Esophagus squamous epithelium (tissue), 5 donors: ENCODE measurements at places on chromosomes 7 and 10.

GRCh38 chr7:620885-621284 lies 101.2 kb upstream of the PDGFA start:
- no peak for DNase-seq

DNA sequence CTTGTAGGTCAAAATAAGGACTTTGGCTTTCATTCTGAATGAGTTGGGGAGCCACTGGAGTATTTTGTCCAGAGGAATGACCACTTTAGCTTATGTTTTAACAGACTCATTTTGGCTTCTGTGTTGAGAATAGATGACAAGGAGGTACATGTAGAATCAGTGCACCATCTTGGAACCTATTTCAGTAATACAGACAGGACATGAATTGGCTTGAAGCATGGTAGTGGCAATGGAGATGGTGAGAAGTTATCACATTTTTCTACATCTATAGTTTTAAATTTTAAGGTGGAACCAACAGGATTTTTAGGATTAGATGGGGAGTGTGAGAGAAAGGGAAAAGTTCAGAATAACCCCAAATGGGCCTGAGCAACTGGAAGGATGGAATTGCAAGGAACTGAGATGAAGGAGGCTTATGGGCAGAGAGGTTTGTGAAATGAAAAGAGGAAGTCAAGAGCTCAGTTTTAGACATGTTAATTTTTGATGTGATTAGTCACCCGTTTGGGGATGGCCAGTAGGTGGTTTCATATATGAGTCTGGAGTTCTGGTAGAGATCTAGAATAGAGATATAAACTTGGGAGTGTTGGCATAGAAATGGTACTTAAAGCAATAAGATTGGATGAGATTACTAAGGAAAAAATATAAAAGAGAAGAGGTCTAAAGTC lies 89.2 kb upstream of the JAZF1 start:
- no peak for DNase-seq

DNA sequence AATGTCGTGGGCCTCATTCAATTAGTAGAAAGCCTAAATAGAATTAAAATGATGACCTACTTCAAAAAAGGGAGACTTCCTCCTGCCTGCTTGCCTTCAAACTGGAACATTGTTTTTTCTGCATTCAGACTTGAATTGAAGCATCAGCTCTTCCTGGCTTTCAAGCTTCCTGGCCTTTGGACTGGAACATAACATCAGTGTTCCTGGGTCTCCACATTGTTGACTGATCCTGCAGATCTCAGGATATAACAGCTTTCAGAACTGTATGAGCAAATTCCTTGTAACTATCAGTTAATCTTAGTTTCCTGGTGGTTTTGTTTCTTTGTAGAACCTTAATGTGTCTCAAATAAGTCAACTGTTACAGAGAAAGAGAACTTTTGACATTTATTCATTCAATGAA lies 18.6 kb downstream of the MAGI2 start:
- no peak for DNase-seq

DNA sequence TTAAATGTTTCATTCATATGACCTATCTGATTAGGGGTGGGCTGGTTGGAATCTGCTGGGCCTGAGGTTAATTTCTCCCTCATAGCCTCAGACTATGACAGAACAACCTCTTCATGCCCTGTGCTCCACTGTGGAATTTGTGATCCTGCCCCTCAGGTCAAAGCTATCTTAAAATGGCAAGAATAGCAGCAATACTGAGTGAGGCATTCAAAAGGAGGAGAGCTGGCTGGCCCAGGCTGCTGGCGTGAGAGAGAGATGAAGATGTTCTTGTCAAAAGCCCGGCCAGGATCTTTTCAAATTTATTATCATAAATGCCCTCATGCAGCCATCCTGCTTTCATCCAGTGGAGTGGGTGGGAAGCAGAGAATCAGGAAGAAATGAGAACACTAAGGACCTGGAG lies 41.8 kb upstream of the PLCE1 start:
- DNase-seq = no peak

DNA sequence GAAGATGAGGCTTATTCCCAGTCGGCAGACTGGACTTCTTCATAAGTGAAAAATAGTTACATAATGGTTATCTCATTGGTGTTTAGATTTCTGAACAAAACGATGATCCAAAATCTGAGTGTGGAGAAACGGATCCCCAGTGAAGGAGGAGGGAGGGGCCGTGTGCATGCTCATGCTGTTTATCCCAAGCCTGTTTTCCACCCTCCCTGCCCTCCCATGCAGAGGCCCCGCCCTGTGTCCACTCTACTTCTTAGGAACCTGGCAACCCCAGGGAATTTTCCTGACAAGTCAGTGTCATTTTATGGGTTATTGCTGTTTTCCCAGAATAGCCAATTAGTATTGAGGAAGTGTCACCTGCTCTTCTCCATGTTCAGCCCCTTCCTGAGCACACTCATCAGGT lies 174.0 kb downstream of the CELF2 start:
- DNase-seq = no peak

GRCh38 chr10:118102121-118102520 lies 55.4 kb upstream of the RAB11FIP2 start:
- DNase-seq = no peak

DNA sequence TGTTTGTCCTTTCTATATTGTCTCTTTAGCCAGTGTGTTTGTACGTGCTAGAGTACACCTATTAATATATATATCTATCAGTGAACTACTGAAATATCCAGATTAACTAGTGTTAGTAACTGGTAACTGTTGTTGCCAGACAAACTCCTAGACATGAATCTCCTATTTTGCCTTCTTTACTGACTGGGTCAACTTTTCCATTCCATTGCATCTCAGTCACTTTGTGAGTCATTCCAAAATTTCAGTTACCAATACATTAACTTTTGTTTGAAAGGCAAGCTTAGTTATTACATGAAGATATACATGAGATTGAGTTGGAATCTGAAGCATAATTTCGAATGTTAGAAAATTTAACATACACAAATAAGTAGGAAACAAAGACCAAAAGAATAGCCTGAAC lies 51.4 kb downstream of the BTAF1 start:
- DNase-seq = no peak

DNA sequence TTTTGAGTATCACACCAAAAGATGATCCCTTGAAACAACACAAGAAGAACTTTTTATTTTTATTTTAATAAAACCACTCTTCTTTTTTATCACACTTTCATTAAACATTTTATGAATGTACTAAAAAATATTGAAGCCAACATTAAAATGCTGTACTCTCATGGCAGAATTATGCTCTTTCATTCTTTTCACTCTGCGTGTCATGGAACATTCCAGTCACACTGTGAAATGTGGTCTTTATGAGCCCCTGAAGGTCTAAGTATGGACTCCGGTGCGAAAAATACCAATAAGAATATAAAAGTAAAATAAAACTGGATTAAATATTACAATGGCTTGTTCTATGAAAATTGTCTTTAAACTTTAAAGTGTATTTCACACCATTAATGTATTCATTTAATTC lies 148.4 kb downstream of the TMEM26 start:
- DNase-seq = no peak

DNA sequence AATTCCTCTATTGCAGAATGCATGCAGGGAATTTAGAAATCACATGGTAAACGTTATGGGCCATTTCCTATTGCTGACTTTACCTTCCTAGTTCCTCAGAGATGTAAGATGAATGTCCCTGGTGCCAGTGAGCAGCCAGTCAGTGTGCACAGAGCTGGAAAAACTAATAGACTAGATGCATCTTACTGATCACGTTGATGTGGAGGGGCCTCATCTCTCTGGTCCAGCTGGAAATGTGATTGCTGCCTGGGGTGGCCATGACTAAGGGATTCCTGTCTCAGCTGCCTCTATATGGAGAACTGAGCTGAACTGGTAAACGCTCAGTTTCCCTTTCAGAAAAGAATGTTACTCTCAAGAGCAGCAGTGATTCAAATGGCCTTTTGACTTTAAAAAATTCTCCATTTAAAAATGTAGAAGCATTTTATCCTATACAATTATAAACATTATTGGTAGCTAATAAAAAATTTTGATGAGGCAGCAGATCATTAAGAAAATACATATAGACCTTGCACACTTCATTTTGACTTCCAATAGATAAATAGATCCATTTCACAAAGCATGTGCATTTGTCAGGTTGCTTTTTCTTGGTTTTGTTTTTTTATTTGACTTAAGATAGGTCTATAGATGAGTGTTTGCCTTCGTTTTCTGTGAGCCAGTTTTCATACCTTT lies 80.5 kb upstream of the INSYN2A start:
- DNase-seq = no peak
